GM12891 (cell line): ENCODE measurements at places on chromosomes 5 and 9.

- no peak for DNase-seq
Measured at GRCh38 chr5:72366324-72366976, 46.3 kb downstream of the PTCD2 start.

DNA sequence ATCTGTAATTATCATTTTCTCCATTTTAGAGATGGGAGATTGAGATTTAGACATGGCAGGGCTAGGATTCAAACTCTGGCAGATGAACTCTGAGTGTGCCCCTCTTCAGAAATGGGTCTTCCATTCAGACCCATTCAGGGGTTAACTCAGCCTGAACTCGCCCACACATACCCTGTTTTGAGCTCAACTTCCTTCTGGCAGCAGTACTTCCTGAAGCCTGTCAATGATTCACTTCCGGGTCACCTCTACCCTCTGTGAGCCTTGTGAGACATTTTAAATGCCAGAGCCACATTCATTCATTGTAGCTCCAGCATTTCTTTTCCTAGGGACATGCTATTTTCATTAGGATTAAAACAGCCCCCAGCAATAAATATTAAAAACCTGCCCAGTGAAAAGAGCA lies 209.3 kb upstream of the SLC24A2 start:
- DNase-seq = no peak

DNA sequence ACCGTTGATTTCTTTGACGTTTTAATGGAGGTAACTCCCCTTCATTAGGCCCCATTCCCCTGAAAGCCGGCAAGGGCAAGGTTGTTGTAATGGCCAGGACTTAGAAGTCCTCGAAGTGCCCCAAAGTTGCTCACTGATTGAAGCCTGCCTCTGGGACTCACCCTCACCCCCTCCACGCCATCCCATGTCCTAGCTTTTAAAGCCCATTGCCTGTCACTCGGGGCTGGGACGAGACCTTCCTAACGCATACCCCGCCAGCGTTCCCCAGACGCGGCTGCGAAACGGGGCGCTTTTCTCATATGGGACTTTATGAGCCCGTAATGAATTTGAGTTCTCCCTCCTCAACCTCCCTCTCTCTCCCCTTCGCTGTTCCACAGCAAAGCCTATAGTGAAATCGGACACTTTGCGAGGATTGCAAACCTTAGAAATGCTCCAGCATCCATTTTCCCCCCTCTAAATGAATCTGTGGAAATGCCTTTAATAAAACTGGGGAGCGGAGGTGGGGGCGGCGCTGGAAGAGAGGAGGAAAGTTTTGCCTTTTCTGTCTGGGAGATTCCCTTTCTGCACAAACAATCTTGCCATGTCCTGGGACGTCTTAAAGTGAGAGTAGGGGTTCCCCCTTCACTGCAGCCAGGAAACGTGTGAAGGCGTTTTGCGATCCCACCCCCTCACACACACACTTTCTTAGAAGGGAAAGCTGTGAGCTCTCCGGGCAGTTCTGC lies 1.5 kb downstream of the PAPPA start:
- no peak for DNase-seq

GRCh38 chr5:39231705-39232525 lies 12.6 kb upstream of the FYB1 start:
- DNase-seq = no peak

DNA sequence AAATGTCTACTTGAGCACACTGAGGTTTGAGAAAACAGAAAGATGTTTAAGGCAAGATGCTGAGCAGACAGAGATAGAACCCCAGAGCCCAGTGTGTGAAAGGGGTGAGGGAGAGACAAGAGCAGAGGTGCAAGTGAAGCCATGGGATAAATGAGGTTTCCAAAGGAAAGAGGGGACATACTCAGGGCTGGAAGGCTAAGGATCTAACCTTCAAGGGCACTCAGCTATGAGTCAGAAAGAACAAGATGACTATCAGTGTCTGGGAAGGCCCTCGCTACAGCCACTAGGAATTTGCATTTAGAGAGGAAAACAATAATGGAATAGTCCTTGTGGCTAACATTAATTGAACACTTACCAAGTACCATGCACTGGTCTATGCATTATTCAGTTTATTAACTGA lies 113.7 kb downstream of the HTR4 start:
- no peak for DNase-seq

GRCh38 chr9:135216236-135216635 lies 128.8 kb downstream of the OLFM1 start:
- no peak for DNase-seq

- no peak for DNase-seq
Measured at GRCh38 chr9:27367175-27367798, 70.3 kb upstream of the EQTN start.

GRCh38 chr9:38074441-38074961 lies 5.5 kb upstream of the SHB start:
- DNase-seq = no peak

- DNase-seq = no peak
Measured at GRCh38 chr9:36980148-36980974, 53.7 kb downstream of the PAX5 start.

GRCh38 chr5:96651047-96651446 lies 11.1 kb upstream of the CAST start:
- no peak for DNase-seq

- no peak for DNase-seq
Measured at GRCh38 chr5:67644221-67644920, 447.8 kb upstream of the CD180 start.

DNA sequence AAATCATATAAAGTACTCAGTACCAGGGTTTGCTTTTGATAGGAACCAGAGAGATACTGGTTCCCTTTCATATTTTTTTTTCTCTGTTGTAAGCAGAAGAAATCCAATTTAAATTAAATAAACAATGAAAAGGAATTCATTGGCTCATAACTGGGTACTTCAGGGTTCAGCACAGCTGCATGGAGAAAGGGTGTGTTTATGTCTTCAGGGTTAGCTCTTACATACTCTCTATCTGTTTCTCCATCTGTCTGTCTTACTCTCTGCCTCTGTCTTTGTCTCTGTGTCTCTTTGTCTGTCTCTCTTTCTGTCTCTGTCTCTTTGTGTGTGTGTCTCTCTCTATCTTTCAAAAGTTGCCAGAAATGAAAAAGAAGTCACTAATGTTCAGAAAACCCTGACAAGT lies 345.9 kb downstream of the MSX2 start:
- no peak for DNase-seq
